ENCODE measurements at places on chromosomes 11 and 22.

DNA sequence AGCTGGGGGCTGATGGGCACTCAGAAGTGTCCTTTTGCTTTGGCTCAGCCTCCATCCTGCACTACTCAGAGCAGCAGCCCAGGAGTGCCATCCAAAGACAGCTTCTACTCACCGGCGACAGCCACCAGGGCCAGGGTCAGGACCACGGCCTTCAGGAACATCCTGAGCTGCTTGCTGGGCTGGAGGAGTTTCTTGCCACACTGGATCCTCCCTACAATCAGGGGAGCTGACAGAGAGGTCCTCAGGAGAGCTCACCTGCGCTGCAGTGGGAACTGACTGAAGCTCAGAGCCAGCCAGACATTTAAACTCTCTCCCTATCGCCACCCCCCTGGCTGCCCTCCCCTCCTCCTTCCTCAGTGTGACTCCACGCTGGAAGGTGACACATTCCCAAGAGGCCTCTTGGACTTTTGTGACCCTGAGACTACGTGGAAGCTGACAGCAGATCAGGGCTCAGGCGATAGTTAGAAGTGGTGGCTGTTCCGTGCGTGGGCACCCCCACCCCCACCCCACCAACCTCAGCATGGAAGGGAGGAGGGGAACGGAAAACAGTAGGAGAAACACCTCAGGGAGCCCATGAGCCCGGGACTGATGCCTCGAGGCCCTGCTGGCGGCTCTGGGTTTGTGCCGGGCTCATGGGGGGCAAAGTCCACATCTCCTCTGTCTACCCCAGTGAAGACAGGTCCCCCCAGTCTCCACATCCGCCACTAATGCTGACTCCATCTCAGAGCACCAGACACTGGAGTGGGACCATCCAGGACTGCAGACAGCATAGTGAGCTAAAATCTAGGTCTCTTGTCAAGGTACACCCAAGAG is at the start of gene APOA4:
Gene APOA4 (minus strand): TSS at position 274 of the 813 bp plus-strand sequence. CDS start 113 bp downstream, at position 161.
- DNase-seq = no peak

GRCh38 chr11:26914968-26915367 is 78.9 kb upstream of the FIBIN start:
- no peak for DNase-seq

DNA sequence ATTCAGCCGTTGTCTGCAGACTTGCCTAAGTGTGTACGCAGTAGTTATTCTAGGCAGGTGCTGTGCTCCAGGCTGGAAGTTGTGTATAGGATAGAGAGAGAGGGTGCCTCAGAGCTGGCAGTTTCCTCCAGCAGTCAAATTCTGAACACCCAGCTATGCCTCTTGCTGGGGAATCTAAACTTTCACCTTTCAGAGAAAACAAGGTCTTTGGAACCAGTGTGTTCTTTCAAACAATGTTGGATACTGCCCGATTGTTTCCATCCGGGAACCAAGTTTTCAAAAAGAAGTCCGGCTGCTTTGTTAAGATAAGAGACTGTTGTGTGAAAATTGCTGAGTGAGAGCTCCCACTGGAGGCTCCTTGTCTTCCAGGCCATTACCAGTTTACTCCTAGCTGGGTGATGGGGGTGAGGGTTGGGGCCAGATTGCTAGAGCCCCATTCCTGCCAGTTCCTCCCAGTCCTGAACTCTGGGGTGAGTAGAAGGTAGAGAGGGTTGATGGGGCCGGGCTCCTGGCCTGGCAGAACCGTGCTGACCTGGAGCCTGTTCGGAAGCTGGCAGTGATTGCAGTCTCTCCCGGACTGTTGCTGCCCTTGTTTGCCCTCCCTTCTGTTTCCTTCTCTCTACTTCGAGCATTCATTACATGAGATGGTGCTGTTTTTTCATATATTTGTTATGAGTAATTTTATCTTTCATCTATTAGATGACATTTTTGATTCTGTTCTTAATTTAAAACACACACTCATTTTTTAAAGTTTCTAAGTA is 150.2 kb downstream of the TEAD1 start:
- no peak for DNase-seq

- no peak for DNase-seq
Observed at GRCh38 chr11:78234006-78234405, 45.3 kb downstream of the USP35 start.

DNA sequence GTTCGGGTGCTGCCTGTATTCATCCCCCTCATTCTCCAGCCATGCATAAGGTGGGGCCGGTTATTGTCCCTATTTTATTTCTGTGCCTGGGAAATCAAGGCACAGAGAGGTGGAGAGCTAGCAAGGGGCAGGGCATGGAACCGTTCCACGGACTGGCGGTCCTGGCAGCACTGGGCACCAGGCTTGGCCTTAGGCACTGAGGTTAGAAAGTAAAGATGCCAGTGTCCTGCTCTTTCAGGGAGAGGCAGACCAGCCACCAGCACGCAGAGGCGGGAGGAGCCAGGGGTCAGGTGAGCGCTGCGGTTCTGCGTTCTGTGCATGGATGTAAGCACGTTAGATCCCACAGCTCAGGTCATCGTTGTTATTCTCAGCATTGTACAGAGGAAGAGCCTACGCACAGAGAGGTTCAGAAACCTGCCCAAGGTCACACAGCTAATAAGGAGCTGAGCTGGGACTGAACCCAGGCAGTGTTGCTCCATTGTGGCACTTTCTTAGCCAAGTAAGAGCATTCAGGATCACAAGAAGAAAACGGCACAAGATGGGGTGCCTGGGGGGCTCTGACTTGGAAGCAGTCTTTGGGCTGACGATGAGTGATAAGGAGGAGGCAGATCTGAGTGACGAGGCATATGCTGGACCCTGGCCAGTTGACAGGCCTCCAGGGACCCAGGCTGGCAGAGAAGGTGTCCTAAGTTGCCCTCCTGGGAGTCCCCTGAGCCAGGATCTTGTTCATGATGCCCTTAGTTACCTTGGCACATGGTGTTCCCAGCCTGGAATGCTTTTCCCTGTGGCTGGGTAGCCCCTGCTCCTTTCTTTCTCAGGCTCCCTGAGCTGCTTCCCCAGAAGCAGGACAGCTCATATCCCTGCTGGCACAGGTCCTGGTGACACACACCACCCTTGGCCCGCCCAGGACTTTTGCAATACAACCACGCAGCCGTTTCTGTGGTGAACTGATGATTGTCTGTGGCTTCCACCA is 41.1 kb downstream of the OSBPL5 start:
- DNase-seq = no peak

DNA sequence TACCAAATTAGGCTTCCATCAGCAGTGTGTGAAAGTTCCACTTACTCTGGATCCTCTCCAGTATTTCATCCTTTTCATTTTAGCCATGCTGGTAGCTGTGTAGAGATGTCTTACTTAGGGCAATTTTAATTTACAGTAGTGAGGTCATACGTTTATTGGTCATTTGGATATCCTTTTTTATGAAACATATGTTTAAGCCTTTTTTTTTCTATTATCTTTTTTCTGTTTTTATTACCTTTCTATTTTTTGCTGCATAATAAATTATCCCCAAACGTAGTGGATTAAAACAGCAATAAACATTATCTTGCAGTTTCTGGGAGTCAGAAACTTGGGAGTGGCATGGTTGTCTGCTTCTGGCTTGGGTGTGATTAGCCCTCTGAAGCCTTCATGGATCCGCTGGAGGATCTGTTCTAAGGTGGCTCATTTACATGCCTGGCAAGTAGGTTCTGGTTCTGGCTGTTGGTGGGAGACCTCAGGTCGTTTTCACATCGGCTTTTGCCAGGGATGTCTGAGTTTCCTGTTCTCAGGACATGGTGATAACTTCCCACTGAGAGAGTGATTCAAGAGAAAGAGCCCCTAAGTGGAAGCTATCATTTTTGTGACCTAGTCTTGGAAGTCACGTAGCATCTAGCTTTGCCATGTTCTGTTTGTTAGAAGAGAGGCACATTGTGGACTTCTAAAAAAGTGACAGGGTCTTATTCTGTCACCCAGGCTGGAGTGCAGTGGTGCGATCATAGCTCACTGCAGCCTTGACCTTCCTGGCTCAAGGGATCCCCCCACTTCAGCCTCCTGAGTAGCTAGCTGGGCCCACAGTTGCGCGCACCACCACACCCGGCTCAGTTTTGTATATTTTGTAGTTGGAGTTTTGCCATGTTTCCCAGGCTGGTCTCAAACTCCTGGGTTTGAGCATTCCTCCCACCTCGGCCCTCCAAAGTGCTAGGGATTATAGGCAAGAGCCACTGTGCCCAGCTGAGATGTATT is 38.6 kb downstream of the PPP6R3 start:
- no peak for DNase-seq

- DNase-seq = no peak
Observed at GRCh38 chr11:98568013-98568412, 452.7 kb upstream of the CNTN5 start.

All from forelimb muscle (tissue), 1 donor.